ENCODE measurements at places on chromosomes 11 and 22. TPM values are rescaled to one million over a fixed set of nuclear protein-coding genes. Genes with fewer than 3 reads are reported as not detected.
A peak's percentile ranks its signal among the peaks of the same experiment; 100 is the strongest.

Gene NTM
- total RNA-seq, result 0.26 TPM

Gene OR52I1
- not detected for total RNA-seq

Gene GSTT2B
- 16.5 TPM for total RNA-seq

Gene FOXRED2
- 4.9 TPM for total RNA-seq

GRCh38 chr11:75182664-75183063 lies 31.8 kb downstream of the SLCO2B1 start:
- no peak overlapping the region for H3K4me3 ChIP-seq
- peak; percentile 55 for DNase-seq
- no peak overlapping the region for H3K27ac ChIP-seq
- no peaks in the 10 kb centered on the region for H3K27me3 ChIP-seq

GRCh38 chr11:22169833-22170232 lies 23.1 kb upstream of the ANO5 start:
- no peaks in the 10 kb centered on the region for H3K4me1 ChIP-seq
- no peaks in the 10 kb centered on the region for H3K36me3 ChIP-seq
- no peaks in the 10 kb centered on the region for H3K27me3 ChIP-seq
- H3K27ac ChIP-seq, result no peak overlapping the region
- no peak overlapping the region for H3K4me3 ChIP-seq

Gene KCNJ1
- total RNA-seq, result not detected

DNA sequence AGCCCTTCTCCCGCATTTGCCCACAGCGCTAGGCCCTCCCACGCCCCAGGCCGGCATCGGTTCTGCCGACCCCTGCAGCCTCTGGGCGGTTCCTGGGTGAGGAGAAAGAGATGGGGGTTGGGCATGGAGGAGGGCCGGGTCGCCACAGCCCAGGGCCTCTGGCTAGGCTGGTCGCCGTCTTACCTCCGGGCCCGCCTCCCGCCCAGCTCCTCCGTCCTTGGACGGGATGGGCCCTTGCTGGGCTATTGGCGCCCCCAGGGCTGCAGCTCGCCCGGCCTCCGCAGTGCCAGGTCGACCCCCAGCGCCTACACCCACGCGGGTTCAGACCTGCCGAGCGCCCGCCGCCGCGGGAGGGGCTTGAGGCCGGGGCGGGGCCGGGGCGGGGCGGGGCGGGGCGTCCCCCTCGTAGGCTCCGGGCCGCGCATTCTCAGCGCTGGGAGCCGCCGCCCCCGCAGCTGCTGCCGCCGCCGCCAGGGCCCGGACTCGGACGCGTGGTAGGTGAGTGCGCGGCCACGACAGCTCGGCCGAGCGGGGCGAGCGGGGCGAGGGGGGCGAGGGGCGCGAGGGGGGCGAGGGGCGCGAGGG lies at the start of gene CD151:
Gene CD151, plus strand, starts transcription at position 424 of the 585 bp plus-strand sequence. CDS start 3,118 bp downstream, outside the sequence.
- peaks cover 9% of the 10 kb centered on the region for H3K36me3 ChIP-seq
- H3K27ac ChIP-seq, result peak within 1 kb of the TSS; percentile 99
- peak; percentile 67 for DNase-seq
- no peaks in the 10 kb centered on the region for H3K27me3 ChIP-seq
- peaks cover 88% of the 10 kb centered on the region for H3K4me1 ChIP-seq

Gene UCP3
- 2.3 TPM for total RNA-seq

GRCh38 chr11:132718711-132719671 lies 813.3 kb downstream of the OPCML start:
- H3K4me1 ChIP-seq, result no peaks in the 10 kb centered on the region
- no peak overlapping the region for H3K4me3 ChIP-seq
- no peaks in the 10 kb centered on the region for H3K36me3 ChIP-seq
- DNase-seq, result no peak
- no peak overlapping the region for H3K27ac ChIP-seq

Gene GAL
- total RNA-seq, result 3.4 TPM

- no peaks in the 10 kb centered on the region for H3K4me1 ChIP-seq
- no peaks in the 10 kb centered on the region for H3K27me3 ChIP-seq
Observed at GRCh38 chr11:18229501-18229900, 7.1 kb downstream of the SAA4 start.

Gene NAALAD2
- not detected for total RNA-seq

DNA sequence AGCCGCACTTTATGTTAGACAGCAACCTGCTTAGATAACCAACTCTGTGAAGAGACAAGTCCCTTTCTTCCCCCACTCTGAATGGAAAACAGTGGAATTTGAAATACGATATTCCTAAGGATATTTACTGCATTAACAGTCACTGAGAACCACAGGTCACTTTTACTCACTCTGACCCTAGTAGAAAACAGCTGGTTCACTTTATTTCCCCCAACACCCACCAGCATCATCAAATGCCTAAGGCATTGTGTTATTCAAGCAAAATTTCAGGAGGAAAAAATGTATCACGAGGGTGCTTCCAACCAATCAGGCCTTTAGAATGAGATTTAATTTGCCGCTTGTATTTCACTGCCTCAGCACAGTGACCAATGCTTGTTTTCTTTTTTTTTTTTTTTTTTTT lies 1134.1 kb upstream of the CCDC90B start:
- H3K4me3 ChIP-seq, result no peak overlapping the region
- no peaks in the 10 kb centered on the region for H3K4me1 ChIP-seq
- H3K27ac ChIP-seq, result no peak overlapping the region
- no peaks in the 10 kb centered on the region for H3K36me3 ChIP-seq
- no peaks in the 10 kb centered on the region for H3K27me3 ChIP-seq
- DNase-seq, result no peak

- peak; percentile 32 for DNase-seq
- H3K4me1 ChIP-seq, result no peaks in the 10 kb centered on the region
- no peaks in the 10 kb centered on the region for H3K27me3 ChIP-seq
- H3K27ac ChIP-seq, result no peak overlapping the region
Observed at GRCh38 chr11:88414385-88414861, 76.9 kb upstream of the CTSC start.

- no peaks in the 10 kb centered on the region for H3K27me3 ChIP-seq
- no peak for DNase-seq
- no peak overlapping the region for H3K4me3 ChIP-seq
- H3K27ac ChIP-seq, result no peak overlapping the region
Observed at GRCh38 chr11:95968585-95968984, 44.7 kb upstream of the MTMR2 start.

Gene RASGRP2
- 17.9 TPM for total RNA-seq

DNA sequence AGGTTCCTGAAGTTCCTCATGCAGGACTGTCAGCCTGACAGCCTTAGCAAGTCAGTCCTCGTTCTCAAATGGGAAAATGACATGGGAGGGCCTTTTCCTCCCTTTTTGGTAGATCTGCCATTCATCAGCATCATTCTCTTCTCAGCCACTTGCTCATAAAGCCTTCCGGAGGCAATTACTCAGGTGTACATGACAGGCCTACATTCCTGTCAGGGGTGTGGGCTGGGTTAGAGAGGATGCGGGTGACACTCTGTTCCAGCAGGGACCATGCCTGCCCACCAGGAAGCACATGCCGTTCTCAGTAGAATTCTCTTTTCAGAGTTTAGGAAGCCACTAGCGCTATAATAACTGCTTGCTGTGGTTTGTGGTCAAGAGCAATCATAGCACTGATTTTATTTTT lies 24.2 kb upstream of the ANKK1 start:
- H3K4me3 ChIP-seq, result no peak overlapping the region
- H3K4me1 ChIP-seq, result no peaks in the 10 kb centered on the region
- no peaks in the 10 kb centered on the region for H3K36me3 ChIP-seq

GRCh38 chr11:123494195-123495050 lies 64.4 kb downstream of the GRAMD1B start:
- H3K27me3 ChIP-seq, result no peaks in the 10 kb centered on the region
- no peaks in the 10 kb centered on the region for H3K4me1 ChIP-seq
- no peak overlapping the region for H3K27ac ChIP-seq
- no peak for DNase-seq

DNA sequence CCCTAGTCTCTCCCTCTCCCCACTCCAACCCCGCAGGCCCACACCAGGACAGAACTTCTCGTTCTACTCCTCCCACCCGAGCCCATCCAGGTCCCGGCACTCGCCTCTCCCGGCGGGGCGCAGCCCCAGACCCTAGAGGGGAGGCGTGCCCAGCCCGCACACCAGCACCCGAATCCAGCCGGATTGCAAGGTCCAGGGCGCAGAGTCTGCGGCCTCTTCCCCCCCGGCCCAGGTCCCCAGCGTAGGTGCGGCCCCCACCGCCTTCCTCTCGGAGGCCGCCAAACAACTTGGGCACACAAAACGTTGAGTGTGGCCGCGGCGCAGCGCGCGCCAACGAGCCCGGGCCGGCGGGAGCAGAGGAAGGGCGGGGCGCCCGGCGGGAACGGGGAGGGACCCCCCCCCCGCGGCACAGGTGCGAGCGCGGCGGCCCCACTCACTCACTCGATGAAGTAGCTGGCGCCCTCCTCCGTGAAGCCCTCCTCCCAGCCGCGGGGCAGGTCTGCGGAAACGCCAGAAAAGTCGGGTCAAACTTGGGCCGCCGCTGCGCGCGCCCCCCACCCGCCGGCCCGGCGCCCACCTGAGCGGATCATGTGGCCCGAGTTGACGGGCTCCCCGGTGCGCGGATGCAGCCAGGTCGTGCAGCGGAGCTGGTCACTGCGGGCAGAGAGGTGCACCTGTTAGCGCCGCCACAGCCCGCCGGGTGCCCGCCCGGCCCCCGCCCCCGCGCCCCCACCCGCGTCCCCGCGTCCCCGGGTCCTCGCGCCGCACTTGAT lies 480 bp downstream of the PLEKHA7 start:
- H3K27me3 ChIP-seq, result no peaks in the 10 kb centered on the region
- H3K36me3 ChIP-seq, result no peaks in the 10 kb centered on the region
- peaks cover 32% of the 10 kb centered on the region for H3K4me1 ChIP-seq
- H3K4me3 ChIP-seq, result peak overlapping the region; percentile 62
- peak; percentile 55 for DNase-seq

DNA sequence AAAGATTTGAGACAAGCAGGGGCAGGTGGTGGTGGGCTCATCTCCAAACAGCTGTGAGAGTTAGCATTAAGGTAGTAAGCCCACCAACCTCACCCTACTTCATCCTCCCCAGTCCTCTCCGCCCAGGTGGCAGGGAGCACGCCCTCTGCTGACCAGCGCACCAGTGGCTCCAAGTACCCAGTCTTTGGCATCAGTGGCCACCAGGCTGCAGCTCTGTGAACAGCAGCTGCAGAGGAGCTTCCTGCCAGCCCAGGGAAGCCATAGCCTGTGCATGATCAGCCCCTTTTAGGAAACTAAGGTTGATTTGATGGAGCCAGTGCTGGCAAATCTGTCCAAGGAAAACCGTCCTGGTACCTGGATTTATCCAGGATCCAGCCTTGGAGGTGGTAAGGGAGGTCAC lies 21.7 kb downstream of the CAVIN3 start:
- H3K36me3 ChIP-seq, result no peaks in the 10 kb centered on the region
- no peaks in the 10 kb centered on the region for H3K27me3 ChIP-seq
- H3K27ac ChIP-seq, result no peak overlapping the region
- H3K4me1 ChIP-seq, result no peaks in the 10 kb centered on the region
- DNase-seq, result peak; percentile 80

DNA sequence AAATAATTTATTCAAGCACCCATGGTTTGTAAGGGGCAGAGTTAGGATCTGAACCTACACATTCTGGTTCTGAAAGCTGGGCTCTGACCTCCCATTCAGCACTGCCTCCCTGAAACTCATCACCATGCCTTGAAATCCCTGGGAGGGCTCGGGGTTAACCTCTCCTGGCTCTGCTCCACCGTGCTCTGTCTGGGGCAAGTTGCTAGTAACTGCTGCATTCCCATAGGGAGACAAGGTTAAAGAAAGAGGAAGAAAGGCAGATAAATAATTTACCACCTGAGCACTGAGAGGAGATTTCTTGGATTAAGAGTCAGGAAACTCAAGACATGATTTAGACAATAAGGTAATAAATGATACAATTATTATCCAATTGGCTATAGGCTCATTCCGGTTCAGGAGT lies 199.3 kb downstream of the KIF18A start:
- no peak overlapping the region for H3K27ac ChIP-seq
- no peaks in the 10 kb centered on the region for H3K36me3 ChIP-seq
- H3K4me3 ChIP-seq, result no peak overlapping the region
- DNase-seq, result no peak
- no peaks in the 10 kb centered on the region for H3K4me1 ChIP-seq

DNA sequence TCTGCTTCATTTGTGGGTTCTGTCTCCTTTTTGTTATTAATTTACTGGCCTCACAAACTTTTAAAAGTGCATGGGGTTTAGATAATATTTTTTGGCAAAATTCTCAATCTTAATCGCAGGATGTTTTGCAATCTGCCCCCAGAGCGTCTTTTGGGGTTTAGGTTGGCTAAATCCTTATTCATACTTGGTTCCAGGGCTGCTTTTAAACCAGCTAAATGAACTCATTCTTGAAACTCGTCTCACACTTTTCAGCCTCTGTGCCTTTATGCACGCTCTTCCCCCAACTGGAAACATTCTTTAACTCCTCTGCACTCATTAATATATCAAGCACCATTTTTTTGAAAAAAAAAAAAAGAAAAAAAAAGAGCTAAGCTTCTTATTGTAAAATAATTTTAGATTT lies 131.7 kb downstream of the KIF18A start:
- no peak for DNase-seq
- H3K4me1 ChIP-seq, result no peaks in the 10 kb centered on the region
- H3K27me3 ChIP-seq, result no peaks in the 10 kb centered on the region

GRCh38 chr22:29155966-29156365 lies 49.7 kb upstream of the EMID1 start:
- H3K4me1 ChIP-seq, result peaks cover 10% of the 10 kb centered on the region
- no peak overlapping the region for H3K4me3 ChIP-seq
- no peak for DNase-seq
- no peaks in the 10 kb centered on the region for H3K27me3 ChIP-seq
- no peaks in the 10 kb centered on the region for H3K36me3 ChIP-seq

Gene PARVG
- total RNA-seq, result 13.2 TPM

GRCh38 chr11:69860796-69861445 lies 41.7 kb upstream of the FGF3 start:
- DNase-seq, result no peak
- no peak overlapping the region for H3K27ac ChIP-seq
- no peaks in the 10 kb centered on the region for H3K4me1 ChIP-seq
- no peak overlapping the region for H3K4me3 ChIP-seq

- H3K4me3 ChIP-seq, result no peak overlapping the region
- no peak overlapping the region for H3K27ac ChIP-seq
- no peak for DNase-seq
- peaks cover 9% of the 10 kb centered on the region for H3K36me3 ChIP-seq
Observed at GRCh38 chr11:130886704-130887103, 29.6 kb downstream of the SNX19 start.

DNA sequence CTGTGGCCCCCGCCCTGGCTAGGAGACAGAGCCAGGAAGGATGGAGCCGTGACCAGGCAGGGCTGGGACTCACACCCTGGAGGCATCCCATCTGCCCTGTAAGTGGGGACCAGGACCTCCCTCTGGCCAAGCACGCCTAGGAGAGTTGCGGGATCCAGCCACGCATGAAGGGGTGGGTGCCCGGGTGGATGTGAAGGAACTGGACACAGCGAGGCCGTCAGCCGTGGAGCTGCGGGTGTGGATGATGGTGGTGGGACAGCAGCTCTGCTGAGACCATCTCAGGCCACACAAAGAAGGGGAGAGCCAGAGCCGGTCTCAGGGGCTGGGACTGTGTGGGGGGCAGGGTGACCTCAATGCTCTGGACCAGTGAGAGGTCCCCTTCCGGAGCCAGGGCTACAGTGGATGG lies 746.4 kb downstream of the BRD1 start:
- no peak for DNase-seq
- H3K36me3 ChIP-seq, result no peaks in the 10 kb centered on the region
- no peak overlapping the region for H3K27ac ChIP-seq
- H3K4me3 ChIP-seq, result no peak overlapping the region

GRCh38 chr22:30411780-30412179 lies 13.8 kb upstream of the MTFP1 start:
- no peaks in the 10 kb centered on the region for H3K4me1 ChIP-seq
- no peak for DNase-seq
- no peak overlapping the region for H3K4me3 ChIP-seq
- no peak overlapping the region for H3K27ac ChIP-seq

Data from body of pancreas (tissue), 4 donors.